ENCODE measurements at places on chromosomes 3 and 15. TPM values are rescaled to one million over a fixed set of nuclear protein-coding genes. Genes with fewer than 3 reads are reported as not detected.

GOLGA6D gene
- polyA plus RNA-seq: not detected

LPP gene
- 5.4 TPM for polyA plus RNA-seq

THAP10 gene
- polyA plus RNA-seq: 2.4 TPM

SI gene
- polyA plus RNA-seq: 551 TPM

DNA sequence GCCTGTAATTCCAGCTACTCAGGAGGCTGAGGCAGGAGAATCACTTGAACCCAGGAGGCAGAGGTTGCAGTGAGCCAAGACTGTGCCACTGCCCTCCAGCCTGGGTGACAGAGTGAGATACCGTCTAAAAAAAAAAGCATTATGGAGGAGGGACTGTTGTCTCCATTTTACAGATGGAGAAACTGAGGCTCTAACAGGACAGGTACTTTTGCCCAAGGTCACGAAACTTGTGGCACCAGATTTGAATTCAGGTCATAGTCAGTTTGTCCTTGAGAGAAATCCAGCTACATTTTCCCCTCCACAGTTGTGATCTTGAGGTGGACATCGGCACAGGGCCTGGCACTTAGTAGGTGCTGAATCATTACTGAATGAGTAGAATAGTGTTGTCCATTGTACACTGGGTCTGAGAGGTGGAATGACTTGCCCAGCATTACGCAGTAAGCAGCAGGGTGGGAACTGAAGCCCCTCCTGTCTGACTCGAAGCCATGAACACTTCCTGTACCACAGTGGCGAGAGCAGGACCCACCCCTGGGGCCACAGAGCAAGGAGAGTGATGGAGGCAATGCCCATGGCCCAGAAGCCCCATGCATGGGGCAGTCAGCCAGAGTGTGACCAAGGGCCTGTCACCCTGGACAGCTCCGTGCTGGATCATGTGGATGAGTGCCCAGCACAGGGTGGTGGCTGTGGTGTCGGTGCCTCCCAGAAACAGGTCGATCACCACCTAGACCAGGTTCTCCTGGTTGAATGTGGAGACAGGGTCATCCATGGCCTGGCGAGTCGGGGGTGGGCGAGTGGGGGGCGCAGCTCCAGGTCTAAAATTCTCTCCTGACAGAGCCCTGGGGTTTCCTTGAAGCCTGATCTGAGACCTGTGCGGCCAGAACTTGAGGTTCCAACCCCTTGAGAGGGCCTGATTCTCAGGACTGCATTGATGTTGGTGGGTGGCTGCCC lies 20.4 kb upstream of the PARL start:
- H3K27ac ChIP-seq: no peak overlapping the region
- H3K36me3 ChIP-seq: no peaks in the 10 kb centered on the region
- H3K27me3 ChIP-seq: no peaks in the 10 kb centered on the region
- no peaks in the 10 kb centered on the region for H3K4me1 ChIP-seq
- H3K4me3 ChIP-seq: no peak overlapping the region
- no peak for DNase-seq

DNA sequence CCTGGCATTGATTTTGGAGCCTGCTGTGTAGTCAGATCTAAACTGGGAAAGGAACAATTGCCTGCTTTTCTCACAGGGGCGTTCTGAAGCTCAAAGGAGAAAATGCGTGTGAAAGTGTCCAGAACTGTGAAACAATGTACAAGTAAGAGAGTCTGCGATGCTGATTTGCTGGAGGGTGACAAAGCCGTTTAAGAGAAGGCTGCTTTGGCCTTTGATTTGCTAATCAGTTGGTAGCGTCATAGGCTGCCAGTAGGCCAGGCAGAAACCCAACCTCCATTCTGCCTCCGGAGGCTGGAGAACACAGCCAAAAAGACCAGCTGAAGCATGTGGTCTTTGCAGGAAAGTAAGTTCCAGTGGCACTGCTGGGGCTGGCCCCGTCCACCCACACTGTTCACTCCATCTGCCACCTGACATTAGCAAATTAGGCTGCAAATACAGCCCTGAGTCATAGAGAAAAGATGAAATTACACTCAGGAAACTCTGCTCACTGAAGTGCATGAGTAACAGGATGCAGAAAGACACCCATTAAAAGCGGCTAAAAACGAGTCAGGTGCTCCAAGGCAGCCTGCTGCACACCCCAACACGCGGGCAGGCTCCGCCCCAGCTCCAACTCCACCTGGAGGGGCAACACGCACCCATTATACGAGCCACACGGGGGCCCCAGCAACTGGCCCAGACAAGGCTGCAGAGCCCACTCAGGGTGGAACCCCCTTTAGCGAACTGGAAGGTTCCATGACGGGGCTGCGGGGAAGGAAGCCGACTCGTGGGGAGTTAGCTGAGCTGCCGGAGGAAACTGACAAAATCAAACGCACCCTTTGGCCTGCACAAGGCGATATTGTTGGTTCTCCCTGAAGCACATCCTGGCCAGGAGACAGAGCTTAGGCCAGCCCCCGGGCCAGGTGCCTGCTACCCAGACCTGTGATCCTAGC lies 31.6 kb downstream of the ZDHHC19 start:
- H3K4me1 ChIP-seq: no peaks in the 10 kb centered on the region
- no peaks in the 10 kb centered on the region for H3K27me3 ChIP-seq
- peak; percentile 79 for DNase-seq
- no peak overlapping the region for H3K4me3 ChIP-seq

GRCh38 chr3:4401441-4401840 lies 65.6 kb downstream of the SUMF1 start:
- H3K4me1 ChIP-seq: peaks cover 26% of the 10 kb centered on the region
- no peak overlapping the region for H3K4me3 ChIP-seq
- H3K36me3 ChIP-seq: peaks cover 4% of the 10 kb centered on the region
- DNase-seq: no peak
- H3K27me3 ChIP-seq: no peaks in the 10 kb centered on the region

- peaks cover 13% of the 10 kb centered on the region for H3K4me1 ChIP-seq
- no peaks in the 10 kb centered on the region for H3K27me3 ChIP-seq
- peak overlapping the region; percentile 97 for H3K27ac ChIP-seq
- peak overlapping the region; percentile 81 for H3K4me3 ChIP-seq
Measured at GRCh38 chr3:184712248-184713039, 580 bp upstream of the MAGEF1 start.

GRCh38 chr15:96330064-96330449 lies 443 bp upstream of the NR2F2 start:
- peak overlapping the region; percentile 79 for H3K4me3 ChIP-seq
- peaks cover 9% of the 10 kb centered on the region for H3K27me3 ChIP-seq
- H3K27ac ChIP-seq: peak overlapping the region; percentile 59
- H3K4me1 ChIP-seq: peaks cover 29% of the 10 kb centered on the region
- peak; percentile 58 for DNase-seq

GRCh38 chr15:89199746-89200145 lies 21.6 kb downstream of the RLBP1 start:
- no peaks in the 10 kb centered on the region for H3K4me1 ChIP-seq
- no peak for DNase-seq
- no peak overlapping the region for H3K4me3 ChIP-seq
- no peaks in the 10 kb centered on the region for H3K27me3 ChIP-seq
- H3K36me3 ChIP-seq: peaks cover 30% of the 10 kb centered on the region

DNA sequence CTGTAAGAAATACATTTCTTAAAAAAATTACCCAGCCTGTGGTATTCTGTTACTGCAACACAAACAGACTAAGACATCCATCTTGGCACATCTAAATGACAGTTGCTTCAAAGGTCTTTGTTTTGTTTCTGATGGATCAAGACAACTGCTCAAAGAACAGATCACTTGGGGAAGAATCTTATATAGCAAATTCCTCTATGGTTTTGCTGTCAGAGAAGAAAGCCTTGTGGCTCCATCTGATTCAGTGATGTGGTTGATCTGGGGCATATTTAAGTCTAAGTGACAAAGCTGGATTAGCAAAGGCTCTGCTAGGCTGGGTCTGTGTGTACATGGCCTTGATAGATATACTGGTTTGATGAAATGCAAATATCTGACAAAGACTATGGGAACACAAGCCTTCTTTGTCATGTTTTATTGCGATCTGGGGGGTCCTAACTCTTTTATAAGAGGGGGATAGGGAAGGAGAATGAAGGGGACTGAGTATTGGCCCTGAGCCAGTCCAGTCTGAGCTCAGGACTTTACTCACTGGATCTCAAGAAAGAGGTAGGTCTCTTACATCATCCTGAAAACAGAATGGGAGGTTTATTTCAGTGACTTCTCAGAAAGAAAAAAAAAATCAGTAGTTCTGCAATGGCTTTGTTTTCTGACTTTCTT lies 14.3 kb upstream of the LIMD1 start:
- H3K4me3 ChIP-seq: no peak overlapping the region
- H3K27ac ChIP-seq: no peak overlapping the region
- H3K27me3 ChIP-seq: no peaks in the 10 kb centered on the region
- no peaks in the 10 kb centered on the region for H3K36me3 ChIP-seq
- DNase-seq: no peak
